ENCODE measurements at places on chromosomes 7 and 10. TPM values are rescaled to one million over a fixed set of nuclear protein-coding genes. Genes with fewer than 3 reads are reported as not detected.

The TMEM26 gene
- not detected for total RNA-seq

The SPDYE2 gene
- not detected for total RNA-seq

The SEMA3E gene
- total RNA-seq = not detected

The CCL24 gene
- not detected for total RNA-seq

The ACHE gene
- total RNA-seq = not detected

The SGCE gene
- 0.56 TPM for total RNA-seq

The GSDME gene
- 6.1 TPM for total RNA-seq

The ITGB8 gene
- not detected for total RNA-seq

The ATG9B gene
- 12.6 TPM for total RNA-seq

The NUTM2A gene
- 0.54 TPM for total RNA-seq

The C10orf90 gene
- not detected for total RNA-seq

The COL13A1 gene
- total RNA-seq = not detected

The GPNMB gene
- 1.2 TPM for total RNA-seq

The ATP5MK gene
- 404 TPM for total RNA-seq

The EVX1 gene
- total RNA-seq = not detected

The SFXN4 gene
- 45.9 TPM for total RNA-seq

The OPTN gene
- 33.0 TPM for total RNA-seq

Data from activated CD8-positive, alpha-beta T cell treated with anti-CD3 and anti-CD28 coated beads for 36 hours (primary cell).